ENCODE measurements at places on chromosomes 6 and 20.

DNA sequence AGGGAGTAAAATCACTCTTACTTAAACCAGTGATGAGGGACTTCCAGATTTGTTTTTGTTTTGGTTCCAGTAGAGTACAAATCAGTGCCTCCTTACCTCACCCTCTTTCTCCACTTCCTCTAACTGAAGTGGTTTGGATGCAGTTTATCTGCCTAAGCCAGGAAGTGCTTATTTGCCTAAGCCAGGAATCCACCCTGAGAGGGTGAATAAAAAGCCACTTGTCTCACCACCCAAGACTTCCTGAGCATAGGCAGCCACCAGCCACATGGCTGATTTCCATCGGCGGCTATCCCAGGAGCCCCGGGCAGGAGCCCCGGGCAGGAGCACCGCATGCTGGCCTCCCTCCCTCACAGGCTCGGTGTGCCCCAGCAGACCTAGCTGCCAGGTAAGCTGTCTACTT lies 12.0 kb downstream of the LRP11 start:
- DNase-seq = no peak

DNA sequence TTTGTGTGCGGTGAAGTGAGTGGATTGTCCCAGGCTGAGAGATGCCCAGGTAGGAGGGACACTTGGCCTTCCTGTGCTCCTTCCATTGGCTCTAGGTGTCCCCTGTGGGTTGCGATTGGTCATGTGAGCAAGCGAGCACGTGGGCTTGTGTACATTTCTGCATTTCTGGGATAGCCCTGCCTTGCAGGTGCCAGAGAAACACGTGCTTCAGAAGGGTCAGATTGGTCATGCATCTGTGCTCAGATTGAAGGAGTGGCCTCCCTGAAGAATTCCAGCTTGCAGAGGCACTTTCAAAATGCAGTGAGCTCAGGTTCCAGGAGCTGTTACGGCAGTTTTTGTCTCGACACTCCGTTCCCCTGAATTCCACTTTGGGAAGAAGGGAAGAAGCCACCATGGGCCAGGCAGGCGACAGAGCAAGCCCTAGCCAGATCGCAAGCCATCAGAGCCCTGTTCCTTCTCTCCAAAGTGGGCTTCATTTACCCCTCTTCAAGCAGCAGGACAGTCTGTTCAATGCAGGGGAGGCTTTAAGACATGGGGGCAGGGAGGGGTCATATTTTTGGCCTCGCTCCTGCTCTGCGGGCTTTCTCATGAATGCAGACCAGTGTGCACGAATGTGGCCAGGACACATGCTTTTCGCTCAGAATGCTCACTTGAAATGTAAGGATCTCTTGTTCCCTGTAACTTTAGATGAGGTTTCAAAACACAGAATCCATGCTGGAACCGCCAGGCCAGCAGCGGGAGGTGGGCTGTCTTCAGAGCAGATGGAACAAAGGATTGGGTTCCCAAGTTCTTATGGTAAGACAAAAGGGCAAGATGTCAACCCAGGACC lies 78.6 kb upstream of the AKAP12 start:
- peak; percentile 21 for DNase-seq

- DNase-seq = peak; percentile 20
Observed at GRCh38 chr20:6178537-6178936, 55.7 kb upstream of the FERMT1 start.

DNA sequence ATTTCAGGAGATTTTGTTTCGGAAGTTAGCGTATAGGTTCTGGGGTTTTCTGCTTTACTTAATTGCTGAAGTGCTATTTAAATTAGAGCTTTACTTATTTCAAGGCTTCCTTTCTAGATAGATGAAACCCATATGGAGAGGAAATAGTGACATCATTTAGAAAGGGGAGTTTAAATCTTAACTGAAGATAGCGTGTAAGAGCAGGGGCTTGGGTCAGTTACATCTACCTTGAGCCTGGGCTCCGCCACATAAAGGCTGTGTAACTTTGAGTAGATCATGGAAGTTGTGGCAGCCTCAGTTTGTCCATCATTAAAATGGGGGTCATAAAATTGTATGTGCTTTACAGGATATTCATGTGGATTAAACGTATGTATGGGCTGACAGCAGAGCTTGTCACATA lies 4.7 kb downstream of the CDS2 start:
- DNase-seq = no peak

GRCh38 chr6:10310826-10311225 lies 104.0 kb downstream of the TFAP2A start:
- DNase-seq = no peak

- DNase-seq = no peak
Observed at GRCh38 chr20:63402860-63403220, 41.7 kb upstream of the CHRNA4 start.

DNA sequence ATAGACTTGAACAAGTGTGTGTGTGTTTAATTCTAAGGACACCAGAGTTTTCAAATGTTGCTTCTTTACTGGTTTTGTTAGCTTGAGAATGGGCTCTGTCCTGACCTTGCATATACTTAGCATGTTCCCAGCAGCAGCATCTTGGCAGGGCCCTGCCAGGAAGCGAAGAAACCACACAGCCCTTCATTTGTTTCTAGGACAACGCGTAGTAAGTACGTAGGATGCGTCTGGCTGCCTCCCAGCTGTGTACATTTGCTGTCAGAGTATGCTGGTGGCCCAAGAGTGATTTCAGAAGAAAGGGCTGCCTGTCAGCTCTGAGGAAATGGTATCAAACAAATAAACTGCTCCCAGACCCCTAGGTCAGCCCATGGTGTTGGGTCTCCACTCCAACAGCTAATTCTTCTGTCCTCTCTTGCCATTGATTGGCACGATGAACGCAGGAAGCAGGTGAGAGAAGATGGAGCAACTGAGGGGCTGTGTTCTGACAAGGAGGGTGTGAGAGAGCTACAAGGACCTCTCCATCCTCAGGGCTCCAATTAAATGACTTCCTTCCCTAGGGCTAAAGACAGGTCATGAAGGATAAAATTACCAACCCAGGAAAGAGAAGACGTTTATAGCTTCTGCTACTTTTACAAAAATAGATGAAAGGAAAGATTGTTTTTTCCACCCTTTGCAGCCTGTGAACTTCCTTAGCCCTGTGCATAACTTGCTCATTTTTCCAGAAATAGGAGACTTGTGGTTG lies 55.9 kb upstream of the HDDC2 start:
- DNase-seq = peak; percentile 18

GRCh38 chr20:50876063-50876685 lies 55.1 kb downstream of the ADNP start:
- DNase-seq = no peak

GRCh38 chr6:137804637-137805036 lies 62.4 kb upstream of the TNFAIP3 start:
- peak; percentile 52 for DNase-seq

DNA sequence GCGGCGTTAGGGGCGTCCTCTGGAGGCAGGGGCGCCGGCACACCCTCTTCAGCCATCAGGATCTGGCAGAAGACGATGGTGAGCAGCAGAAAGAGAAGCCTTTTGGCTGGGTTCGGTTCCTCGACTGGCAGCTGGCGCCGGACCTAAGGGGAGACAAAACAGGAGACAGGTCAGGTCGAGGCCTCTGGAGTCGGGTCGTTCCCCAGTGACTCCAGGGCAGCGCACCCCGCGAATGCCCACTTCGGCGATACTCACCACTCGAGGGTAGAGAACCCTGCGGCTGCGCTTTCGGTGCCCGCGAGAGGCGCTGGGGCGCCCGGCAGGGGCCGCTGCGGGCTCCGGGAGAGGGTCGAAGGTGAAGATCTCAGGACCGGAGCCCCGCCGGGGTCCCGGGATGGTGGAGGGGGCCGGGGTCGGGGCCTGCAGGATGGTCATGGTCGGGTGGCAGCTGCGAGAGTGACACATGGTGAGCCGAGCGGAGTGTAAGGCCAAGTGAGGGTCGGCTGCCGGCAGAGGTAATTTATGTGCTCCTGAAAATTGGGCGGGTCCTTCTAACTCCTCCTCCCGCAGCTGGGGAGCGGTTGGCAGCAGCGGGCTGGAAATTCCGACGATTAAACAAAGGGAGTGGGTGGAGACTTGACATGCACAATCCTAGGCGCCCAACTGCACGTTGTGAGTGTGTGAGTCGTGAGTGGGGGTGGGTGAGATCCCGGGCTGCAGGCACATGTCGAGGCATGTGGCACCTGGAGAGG lies at the start of gene IER3:
IER3 (minus strand) TSS at position 494 of the 752 bp plus-strand sequence; CDS start at position 465, 29 bp downstream.
- peak; percentile 96 for DNase-seq

DNA sequence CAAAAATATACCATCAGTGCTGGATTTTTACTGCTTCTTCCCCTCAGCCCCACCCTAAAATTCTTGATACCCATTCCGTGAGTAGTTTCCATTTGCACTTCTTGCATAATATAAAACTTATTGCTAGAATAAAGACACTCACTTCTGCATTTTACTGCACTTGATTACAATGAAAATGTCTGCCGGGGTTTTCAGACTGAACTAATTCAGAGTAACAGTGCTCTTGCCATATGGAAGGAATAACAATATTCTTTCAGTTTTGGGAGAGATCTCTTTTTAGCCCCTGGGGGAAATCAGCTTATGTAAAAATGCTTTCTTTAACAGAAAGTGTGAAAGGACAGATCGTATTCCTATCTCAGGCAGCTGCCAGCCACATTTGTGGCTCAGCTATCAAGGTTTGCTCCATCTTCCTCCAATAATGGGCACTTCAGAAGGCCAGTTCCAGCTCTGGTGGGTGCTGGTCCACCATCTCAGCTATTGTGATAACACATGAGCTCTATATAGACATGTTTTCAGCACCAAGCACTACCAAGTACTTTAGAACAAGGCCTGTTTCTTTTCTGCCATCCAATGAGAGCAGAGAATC lies 8.9 kb downstream of the SMLR1 start:
- no peak for DNase-seq

DNA sequence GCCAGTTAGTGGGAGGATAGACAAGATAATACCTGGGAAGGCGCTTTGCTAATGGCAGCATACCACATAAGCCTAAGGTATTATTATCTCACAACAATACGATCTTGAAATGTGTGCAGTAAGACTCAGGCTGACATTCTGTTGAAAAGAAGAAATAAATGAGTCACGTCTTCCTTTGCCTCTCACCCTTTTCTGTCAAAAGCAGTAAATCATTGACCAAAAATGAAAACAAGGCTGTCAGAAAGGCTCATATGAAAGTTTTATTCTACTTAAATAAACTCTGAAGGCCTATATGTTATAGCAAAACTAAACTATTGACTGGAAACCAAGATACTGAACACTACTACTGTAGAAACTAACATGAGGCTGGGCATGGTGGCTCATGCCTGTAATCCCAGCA lies 43.1 kb upstream of the IL20RA start:
- DNase-seq = no peak

DNA sequence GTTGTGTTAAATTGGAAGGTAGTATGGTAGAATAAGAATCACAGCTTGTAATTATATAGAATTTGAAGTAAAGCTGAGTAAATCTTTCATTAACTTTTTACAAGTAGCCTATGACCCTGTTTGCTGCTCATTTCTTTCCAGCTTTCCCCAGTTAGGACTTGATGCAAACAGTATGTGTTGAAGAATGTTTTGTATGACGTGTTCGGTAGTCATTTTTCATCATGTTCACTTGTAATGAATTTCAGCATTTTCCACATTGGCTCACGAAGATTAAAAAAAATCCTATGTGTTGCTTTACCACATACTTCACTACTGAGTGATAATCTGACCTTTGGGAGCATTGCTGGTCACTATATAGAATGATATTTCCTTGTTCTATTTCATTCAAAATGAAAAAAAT lies 162.4 kb downstream of the CDKAL1 start:
- peak; percentile 93 for DNase-seq

GRCh38 chr6:137927777-137928218 lies 60.7 kb downstream of the TNFAIP3 start:
- no peak for DNase-seq

DNA sequence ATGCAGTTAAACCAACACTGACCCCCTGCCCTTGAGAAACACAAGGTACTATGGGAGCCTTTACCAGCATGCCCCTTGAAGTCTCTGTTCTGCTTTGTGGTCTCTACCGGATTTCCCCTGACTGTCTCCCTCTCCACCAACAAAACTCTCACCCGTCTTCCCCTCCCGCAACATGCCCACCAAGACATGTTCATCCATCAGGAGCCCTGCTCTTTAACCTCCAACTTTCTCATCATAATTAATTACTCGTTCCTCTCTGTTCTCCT lies 1.1 kb downstream of the ZNF165 start:
- no peak for DNase-seq

GRCh38 chr20:35497320-35497719 lies 32.1 kb downstream of the C20orf173 start:
- DNase-seq = no peak

DNA sequence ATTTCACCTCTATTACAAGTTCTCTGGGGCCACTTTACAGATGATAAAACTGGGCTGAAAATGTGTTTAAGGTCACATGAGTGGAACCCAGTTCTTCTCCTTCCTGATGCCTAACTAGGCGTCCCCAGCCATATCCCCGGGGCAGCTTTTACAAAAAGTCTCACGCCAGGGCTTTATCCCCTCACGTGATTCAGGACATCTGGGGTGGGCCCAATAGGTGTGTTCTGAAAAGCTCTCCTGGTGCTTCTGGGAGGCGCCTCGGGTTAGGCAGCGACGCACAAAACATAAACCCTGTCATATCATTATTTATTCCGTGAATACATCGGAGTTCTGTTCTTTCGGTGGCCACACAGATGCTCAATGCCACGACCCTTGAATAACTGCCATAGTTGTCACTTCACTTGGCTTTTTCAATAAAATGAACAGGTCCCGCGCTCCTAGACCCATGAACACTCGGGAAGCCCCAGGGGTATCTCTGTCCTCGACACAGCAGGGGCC lies 32.1 kb downstream of the SF3B5 start:
- DNase-seq = no peak

All from fibroblast of skin of abdomen (primary cell).